Calu3 (cell line): ENCODE measurements at places on chromosomes 16 and 17.

GRCh38 chr16:85394456-85395206 is 218.5 kb upstream of the GSE1 start:
- peaks cover 69% of the 10 kb centered on the region for H3K27me3 ChIP-seq
- no peak overlapping the region for H3K4me3 ChIP-seq
- no peak overlapping the region for H3K27ac ChIP-seq
- DNase-seq: no peak

- peaks cover 15% of the 10 kb centered on the region for H3K4me1 ChIP-seq
- H3K4me3 ChIP-seq: no peak overlapping the region
- peak; percentile 49 for DNase-seq
- peak overlapping the region; percentile 18 for H3K27ac ChIP-seq
- H3K36me3 ChIP-seq: no peaks in the 10 kb centered on the region
Observed at GRCh38 chr17:62819511-62820221, 11.6 kb upstream of the MARCHF10 start.

DNA sequence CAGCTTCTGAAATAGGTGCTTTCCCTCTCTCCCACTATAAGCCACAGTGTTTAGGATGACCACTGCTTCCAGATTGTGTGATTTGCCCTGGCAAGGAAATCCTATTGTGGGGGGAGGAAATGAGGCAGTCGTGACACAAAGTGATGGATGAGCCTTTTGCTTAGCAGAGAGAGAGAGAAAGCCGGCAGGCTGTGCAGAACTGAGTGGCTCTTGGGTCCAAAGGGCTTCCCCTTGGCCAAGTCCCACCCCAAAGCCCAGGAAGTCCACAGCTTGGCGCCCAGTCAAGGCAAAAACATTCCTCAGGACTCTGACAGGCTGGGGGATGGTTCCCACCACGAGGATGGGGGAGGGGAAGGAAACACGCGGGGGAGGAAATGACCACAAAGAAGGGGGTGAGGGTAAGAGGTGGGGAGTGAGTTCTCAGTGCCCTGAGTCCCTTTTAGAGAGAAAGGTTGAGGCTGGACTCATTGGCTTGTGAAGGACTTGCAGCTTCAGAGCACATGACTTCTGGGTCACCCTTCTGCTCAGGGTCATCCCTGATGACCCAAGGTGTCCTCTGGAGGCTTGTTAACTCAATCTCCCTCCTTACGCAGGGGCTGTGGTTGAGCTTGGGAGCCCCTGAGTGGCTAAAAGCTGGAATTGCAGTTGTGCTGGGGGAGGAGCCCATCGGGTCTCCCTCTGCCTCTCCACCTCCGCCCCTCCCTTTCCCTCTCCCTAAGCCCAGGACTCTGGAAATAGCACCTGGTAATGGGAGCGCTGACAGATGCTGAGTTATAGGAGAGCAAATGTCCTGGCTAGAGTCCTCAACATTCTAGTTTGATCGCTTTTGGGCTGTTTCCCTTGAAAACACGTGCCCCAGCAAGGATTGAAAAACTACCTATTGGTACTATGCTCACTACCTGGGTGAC is 10.3 kb upstream of the MSL1 start:
- peaks cover 50% of the 10 kb centered on the region for H3K36me3 ChIP-seq
- peaks cover 70% of the 10 kb centered on the region for H3K4me1 ChIP-seq
- peak overlapping the region; percentile 13 for H3K4me3 ChIP-seq
- no peaks in the 10 kb centered on the region for H3K27me3 ChIP-seq
- H3K27ac ChIP-seq: peak overlapping the region; percentile 74
- peak; percentile 100 for DNase-seq

DNA sequence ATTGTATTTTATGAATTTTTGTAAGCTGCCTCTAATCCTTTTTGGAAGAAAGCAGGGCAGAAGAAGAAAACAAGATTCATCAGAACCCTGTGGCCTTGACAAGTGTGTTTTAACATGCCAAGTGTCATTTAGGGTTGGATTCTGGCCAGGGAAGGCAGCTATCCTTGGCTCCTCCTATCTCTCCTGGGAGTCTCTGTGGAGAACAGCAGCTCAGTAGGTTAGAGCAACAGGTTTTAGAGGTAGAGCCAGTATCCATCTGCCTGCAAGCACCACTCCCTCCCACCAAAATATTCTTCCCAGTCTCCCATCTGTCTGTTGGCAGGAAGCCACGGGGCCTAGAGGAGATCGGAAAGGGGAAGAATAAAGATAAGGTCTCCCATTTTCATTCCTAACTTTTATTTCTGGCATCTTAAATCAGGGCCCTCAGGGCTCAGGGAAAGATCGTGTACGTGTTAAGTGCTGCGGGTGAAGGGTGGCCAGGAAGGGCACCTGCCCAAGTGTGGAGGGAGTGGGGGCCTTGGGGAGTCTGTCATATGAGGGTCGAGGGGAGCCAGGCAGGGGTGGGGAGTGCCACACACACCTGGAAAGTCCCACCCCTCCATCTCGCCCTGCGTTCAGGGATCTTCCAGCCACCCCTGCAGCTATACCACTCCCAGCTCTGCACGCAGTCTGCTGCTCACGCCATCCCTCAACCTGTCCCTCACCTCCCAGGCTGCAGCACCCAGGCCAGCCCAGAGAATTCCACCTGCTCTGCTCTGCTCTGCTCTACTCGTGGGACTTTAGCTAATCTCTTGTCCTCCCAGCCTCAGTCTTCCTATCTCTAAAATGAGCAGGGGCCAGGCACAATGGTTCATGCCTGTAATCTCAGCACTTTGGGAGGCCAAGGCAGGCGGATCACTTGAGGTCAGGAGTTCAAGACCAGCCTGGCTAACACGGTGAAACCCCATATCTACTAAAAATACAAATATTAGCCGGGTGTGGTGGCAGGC is 17.1 kb upstream of the CPSF4L start:
- H3K27me3 ChIP-seq: no peaks in the 10 kb centered on the region
- no peak for DNase-seq
- no peak overlapping the region for H3K4me3 ChIP-seq
- no peak overlapping the region for H3K27ac ChIP-seq
- H3K36me3 ChIP-seq: peaks cover 21% of the 10 kb centered on the region
- no peaks in the 10 kb centered on the region for H3K4me1 ChIP-seq

GRCh38 chr17:302300-302698 is 50.3 kb downstream of the RPH3AL start:
- peaks cover 3% of the 10 kb centered on the region for H3K36me3 ChIP-seq
- no peaks in the 10 kb centered on the region for H3K27me3 ChIP-seq
- H3K4me3 ChIP-seq: no peak overlapping the region
- no peaks in the 10 kb centered on the region for H3K4me1 ChIP-seq
- no peak for DNase-seq
